ENCODE measurements at places on chromosomes 7 and 10.

DNA sequence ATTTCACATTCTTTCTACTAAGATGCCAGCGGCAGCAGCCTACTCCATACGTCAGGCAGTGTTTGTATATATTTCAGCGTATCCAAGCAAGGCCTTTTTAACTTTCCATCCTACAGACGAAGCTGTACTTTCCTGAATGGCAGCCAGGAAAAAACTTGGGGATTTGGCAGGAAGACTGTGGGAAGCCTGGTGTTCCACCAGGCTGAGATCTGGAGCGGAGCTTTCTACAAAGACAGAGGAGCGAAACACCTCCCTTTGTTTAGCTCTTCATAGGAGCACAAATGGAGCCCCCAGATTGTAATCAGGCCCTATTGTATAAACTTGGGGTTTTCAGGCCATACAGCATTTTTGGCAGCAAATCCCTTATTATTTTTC, 143.8 kb downstream of the TES start:
- DNase-seq, result no peak

- DNase-seq, result no peak
Measured at GRCh38 chr10:109173937-109174336, 749.4 kb downstream of the XPNPEP1 start.

DNA sequence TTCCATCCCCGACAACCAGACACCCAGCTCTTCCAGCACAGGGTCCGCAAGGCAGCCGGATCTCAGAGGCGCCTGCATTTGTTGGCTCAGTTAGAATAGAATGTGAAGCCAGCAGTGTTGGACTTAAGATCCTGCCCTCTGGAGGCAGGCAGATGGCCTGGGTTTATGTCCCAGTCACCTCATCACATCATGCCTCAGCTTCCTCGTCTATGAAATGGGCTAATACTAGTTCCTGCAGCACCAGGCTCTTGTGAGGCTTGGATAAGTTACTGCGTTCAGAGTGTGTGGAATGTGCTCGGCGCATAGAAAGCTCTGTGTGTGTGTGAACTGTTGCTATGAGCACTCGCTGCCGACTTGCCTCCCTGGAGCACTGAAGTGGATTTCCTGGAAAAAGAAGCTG, 202.5 kb upstream of the GPR26 start:
- no peak for DNase-seq

- no peak for DNase-seq
Measured at GRCh38 chr7:84422790-84423189, 228.2 kb upstream of the SEMA3A start.

GRCh38 chr7:139725858-139726484, 51.8 kb downstream of the HIPK2 start:
- no peak for DNase-seq

GRCh38 chr7:155477476-155477875, 19.5 kb downstream of the EN2 start:
- DNase-seq, result no peak

Data from dorsolateral prefrontal cortex (tissue), 122 donors.